ENCODE measurements at places on chromosomes 5 and 9.
A peak's percentile ranks its signal among the peaks of the same experiment; 100 is the strongest.

DNA sequence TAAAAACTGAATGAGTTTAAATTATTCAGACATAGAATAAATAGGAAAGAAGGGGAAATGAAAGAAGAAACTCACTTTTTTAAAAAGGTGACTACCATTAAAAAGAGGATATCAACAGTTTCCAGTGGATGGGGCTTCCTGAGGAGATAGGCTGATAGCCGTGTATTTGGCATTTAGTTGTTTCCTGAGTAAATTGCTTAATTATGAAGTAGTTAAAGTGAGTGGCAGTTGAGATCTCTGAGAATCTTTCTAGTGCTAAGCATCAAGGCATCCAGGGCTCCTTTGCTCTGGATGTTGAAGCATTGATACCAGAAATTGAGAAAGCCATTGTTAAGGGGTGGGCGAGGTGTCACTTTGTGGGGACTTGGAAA, 2.7 kb downstream of the TNFAIP8 start:
- DNase-seq, result no peak

- DNase-seq, result no peak
Observed at GRCh38 chr5:5371957-5372356, 50.5 kb upstream of the ICE1 start.

DNA sequence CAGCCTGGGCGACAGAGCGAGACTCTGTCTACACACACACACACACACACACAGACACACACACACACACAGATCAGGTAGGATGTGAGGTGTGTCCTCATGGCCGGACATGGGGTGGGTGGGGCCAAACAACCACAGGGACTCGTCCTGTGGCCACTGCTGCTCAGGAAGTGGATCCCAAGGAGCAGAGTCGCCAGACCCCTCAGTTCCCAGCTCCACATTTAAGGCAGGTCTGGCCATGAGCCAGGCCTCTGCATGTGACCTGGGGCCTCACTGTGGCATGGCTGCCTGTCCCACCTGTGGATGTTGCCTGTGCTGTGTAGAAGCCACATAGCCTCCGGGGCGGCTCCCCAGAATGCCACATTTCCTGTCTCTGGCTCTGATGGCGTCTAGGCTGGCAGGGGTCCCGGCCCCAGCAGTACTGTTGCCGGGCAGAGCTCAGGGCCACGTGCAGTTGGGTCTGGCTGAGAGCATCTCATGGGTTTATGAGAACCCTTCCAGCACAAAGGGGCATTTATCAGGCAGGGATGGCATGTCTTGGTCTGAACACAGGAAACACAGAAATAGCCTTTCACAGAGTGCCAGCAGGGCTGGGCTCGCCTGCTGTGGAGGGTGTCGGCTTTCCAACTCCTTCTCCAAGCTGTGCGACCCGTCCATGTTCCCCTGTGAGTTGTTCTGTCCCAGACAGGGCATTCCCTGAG, 9.9 kb upstream of the NINJ1 start:
- DNase-seq, result peak; percentile 35

DNA sequence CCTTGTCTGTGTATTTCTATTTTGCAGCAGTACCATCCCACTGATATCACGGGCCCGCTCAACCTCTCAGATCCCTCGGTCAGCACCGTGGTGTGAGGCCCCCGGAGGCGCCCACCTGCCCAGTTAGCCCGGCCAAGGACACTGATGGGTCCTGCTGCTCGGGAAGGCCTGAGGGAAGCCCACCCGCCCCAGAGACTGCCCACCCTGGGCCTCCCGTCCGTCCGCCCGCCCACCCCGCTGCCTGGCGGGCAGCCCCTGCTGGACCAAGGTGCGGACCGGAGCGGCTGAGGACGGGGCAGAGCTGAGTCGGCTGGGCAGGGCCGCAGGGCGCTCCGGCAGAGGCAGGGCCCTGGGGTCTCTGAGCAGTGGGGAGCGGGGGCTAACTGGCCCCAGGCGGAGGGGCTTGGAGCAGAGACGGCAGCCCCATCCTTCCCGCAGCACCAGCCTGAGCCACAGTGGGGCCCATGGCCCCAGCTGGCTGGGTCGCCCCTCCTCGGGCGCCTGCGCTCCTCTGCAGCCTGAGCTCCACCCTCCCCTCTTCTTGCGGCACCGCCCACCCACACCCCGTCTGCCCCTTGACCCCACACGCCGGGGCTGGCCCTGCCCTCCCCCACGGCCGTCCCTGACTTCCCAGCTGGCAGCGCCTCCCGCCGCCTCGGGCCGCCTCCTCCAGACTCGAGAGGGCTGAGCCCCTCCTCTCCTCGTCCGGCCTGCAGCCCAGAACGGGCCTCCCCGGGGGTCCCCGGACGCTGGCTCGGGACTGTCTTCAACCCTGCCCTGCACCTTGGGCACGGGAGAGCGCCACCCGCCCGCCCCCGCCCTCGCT, 1.9 kb downstream of the LRRC26 start:
- no peak for DNase-seq

DNA sequence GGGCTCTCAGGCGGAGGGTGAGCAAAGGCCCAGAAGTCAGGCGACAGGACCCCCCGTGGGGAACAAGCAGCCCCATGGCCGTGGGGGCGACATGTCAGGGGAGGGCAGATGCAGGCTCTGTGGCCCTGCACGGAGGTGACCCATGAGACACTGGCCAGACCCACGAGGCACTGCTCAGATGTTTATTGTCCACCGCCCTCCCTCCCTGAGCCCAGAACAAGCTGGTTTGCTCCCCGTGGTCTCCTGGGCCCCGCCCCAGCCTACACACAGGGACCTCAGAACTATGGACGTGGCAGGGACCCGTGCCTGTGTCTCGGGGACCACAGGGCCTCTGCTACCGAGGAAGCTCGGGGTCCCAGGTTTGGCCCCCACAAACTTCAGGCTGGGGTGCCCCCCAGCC, 1.9 kb downstream of the FUT7 start:
- no peak for DNase-seq

- DNase-seq, result no peak
Observed at GRCh38 chr9:90637626-90638025, 5.0 kb downstream of the DIRAS2 start.
